ENCODE measurements at places on chromosomes 5 and 9. TPM values are rescaled to one million over a fixed set of nuclear protein-coding genes. Genes with fewer than 3 reads are reported as not detected.

The NDST1 gene
- total RNA-seq = 73.9 TPM

The FAM120AOS gene
- 41.5 TPM for total RNA-seq

DNA sequence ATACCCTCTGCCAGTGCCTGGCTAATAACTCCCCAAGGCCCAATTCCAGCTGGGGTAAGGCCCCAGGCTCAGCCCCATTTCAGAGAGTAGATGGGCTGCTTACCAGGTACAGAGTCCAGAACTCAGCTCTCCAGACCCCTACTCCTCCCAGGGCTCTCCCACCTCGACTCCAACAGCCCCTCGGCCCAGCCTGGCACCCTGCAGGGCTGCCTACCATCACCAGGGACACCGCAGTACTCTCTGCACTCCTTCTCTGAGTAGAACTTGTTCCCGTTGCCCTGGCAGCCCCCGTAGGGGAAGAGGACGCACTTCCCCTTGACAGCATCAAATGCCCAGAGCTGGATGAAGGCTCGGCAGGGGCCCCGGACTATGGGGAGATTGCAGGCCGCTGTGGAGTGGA, 17.4 kb downstream of the AMBP start:
- peak; percentile 71 for DNase-seq
- no peak overlapping the region for H3K27ac ChIP-seq
- H3K4me1 ChIP-seq = no peaks in the 10 kb centered on the region
- no peaks in the 10 kb centered on the region for H3K27me3 ChIP-seq

GRCh38 chr5:54534191-54535004, 16.8 kb downstream of the SNX18 start:
- H3K36me3 ChIP-seq = no peaks in the 10 kb centered on the region
- no peaks in the 10 kb centered on the region for H3K27me3 ChIP-seq
- no peak overlapping the region for H3K4me3 ChIP-seq
- peaks cover 72% of the 10 kb centered on the region for H3K4me1 ChIP-seq
- peak overlapping the region; percentile 70 for H3K27ac ChIP-seq

- no peak overlapping the region for H3K4me3 ChIP-seq
- peak; percentile 79 for DNase-seq
- no peaks in the 10 kb centered on the region for H3K27me3 ChIP-seq
- no peaks in the 10 kb centered on the region for H3K4me1 ChIP-seq
- peaks cover 2% of the 10 kb centered on the region for H3K36me3 ChIP-seq
These were observed 66.8 kb downstream of the AMBP start for GRCh38 chr9:114011313-114011712.

GRCh38 chr9:125433461-125434011, 171.9 kb downstream of the GAPVD1 start:
- H3K4me1 ChIP-seq = no peaks in the 10 kb centered on the region
- DNase-seq = no peak
- no peak overlapping the region for H3K4me3 ChIP-seq

GRCh38 chr5:124220418-124220817, 526.0 kb downstream of the ZNF608 start:
- H3K4me3 ChIP-seq = no peak overlapping the region
- no peak overlapping the region for H3K27ac ChIP-seq
- no peak for DNase-seq
- no peaks in the 10 kb centered on the region for H3K36me3 ChIP-seq

DNA sequence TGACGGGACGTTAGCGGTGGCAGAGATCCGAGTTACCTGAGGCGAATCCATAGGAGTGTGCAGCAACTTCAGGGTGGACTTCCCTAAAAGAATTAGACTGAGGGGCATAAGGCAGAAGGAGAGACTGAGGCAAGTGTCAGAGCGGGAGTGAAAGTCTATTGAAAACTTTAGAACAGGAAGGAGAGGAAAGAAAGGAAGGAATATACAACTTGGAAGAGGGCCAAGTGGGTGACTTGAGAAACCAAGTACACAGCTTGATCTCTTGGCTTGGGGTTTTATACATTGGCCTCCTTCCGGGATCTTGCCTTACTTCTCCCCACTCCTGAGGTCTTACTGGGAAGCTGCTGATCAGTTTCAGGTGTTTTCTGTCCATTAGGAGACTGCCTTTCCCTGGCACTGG, 84.9 kb downstream of the SNX18 start:
- no peaks in the 10 kb centered on the region for H3K27me3 ChIP-seq
- H3K36me3 ChIP-seq = no peaks in the 10 kb centered on the region
- H3K4me3 ChIP-seq = no peak overlapping the region
- H3K27ac ChIP-seq = no peak overlapping the region

DNA sequence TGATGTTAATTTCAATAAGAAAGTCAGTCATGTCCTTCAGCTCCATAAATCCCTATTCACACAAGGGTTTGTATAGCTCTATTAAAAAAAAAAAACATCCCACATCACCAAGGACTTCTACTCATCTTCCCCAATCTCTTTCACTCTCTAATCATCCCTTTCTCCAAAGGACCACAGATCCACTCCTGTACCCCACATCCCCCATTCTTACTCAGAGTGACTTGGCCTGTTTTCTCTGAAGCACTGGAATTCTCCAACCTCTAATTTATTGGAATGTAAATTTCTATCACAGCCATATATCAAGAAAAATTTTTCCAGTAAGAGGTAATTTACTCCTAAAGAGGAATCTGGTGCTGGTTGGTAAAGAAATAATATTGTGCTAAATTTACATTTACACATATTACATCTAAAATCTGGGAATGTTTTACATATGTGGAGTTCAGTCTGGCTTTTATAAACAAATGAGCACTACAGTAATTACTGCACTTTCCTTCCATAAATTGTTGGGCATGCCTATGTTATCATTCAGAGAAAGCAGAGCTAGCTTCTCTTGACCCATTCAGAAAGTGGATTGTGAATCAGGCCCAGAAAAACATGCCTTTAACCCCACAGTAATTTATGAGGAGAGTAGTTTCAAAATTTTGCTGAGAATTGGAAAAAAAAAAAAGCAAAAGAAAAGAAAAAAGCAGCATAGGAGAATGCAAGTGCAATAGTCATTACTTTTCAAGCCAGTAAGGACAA, 399.5 kb upstream of the TNC start:
- no peaks in the 10 kb centered on the region for H3K27me3 ChIP-seq
- H3K27ac ChIP-seq = no peak overlapping the region
- H3K4me1 ChIP-seq = no peaks in the 10 kb centered on the region
- no peak overlapping the region for H3K4me3 ChIP-seq
- no peak for DNase-seq

GRCh38 chr5:16970826-16971225, 34.7 kb upstream of the MYO10 start:
- H3K4me3 ChIP-seq = no peak overlapping the region
- no peak overlapping the region for H3K27ac ChIP-seq
- no peaks in the 10 kb centered on the region for H3K27me3 ChIP-seq
- DNase-seq = no peak
- H3K36me3 ChIP-seq = no peaks in the 10 kb centered on the region
